ENCODE measurements at places on chromosomes 12 and 14.
A peak's percentile ranks its signal among the peaks of the same experiment; 100 is the strongest.

DNA sequence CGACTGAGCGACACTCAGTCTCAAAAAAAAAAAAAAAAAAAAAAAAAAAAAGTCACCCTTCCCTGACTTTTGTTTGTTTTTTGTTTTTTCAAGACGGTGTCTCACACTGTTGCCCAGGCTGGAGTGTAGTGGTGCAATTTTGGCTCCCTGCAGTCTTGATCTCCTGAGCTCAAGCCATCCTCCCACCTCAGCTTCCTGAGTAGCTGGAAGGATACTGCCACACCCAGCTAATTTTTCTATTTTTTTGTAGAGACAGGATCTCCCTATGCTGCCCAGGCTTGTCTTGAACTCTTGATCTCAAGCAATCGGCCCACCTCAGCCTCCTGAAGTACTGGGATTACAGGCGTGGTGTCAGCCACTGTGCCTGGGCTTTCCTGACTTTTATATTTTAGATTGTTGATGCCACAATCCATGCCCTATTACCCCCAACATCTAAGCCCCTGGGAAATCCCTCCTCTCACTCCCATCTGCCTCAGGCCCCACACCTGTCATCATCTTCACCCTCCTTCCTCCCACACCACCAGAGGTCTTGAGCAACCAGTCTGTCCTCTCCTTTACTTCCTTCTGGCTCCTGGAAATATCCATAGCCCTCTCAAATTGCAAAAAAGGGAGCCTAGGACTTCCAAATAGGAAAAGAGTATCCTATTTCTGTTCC is 7.8 kb downstream of the IKZF4 start:
- no peak for DNase-seq

DNA sequence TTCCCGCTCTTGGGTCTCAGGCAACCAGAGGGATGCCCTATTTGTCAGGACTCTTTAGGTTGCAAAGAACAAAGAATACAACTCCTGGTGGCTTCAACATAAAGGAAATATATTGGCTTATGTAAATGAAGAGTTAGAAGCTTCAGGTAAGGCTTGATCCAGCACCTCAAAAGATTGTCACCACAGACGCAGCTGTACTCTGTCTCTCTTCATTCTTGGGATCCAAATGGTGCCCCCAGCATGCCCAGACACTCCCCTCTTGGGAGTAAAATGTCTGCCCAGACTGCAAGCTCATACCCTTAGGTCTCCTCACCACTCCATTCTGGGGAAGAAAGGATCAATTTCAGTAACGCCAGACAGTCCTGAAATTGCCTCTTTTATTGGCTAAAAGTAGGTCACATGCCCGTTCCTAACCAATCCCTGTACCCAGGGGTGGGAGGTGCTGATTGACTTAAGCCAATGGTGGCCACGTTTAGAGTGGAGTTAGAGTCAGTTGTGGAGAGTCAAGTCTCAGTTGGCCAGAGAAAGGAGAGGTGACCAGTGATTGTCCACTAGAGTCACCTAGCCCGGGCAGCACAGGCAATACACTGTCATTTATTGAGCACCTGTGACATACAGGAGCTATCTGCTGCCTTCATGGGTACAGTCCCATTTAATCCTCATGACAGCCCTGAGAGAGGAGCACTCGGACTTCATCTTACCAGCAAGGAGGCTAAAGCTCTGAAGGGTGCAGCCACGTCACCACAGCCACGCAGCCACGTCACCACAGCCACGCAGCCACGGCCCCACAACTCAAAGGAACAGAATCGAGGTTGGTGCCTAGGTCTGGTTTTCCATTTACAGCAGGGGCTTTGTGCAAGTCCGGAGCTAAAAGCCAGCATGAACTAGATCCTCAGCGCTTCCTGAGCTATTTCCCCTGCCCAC is 19.7 kb upstream of the BEGAIN start:
- DNase-seq = no peak

DNA sequence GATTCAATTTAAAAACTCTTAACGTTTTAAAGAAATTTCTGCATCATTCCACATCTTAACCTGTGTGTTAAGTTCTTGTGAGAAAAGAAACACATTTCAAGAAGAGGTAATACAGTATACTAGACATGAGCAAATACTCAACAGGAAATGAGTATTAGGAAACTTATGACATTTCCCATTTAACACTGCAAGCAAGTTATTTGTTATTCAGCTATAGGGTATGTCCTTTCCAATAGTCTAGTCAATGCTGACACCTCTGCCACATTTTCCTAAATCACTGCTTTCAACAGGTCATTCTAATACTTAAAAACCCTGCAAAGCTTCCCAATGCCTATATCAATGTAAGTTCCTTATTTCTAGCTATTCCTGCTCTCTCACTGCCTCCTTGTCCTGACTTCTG is 93.1 kb downstream of the DDHD1 start:
- no peak for DNase-seq

- no peak for DNase-seq
These were observed 135.9 kb downstream of the DUSP6 start for GRCh38 chr12:89216211-89216952.

DNA sequence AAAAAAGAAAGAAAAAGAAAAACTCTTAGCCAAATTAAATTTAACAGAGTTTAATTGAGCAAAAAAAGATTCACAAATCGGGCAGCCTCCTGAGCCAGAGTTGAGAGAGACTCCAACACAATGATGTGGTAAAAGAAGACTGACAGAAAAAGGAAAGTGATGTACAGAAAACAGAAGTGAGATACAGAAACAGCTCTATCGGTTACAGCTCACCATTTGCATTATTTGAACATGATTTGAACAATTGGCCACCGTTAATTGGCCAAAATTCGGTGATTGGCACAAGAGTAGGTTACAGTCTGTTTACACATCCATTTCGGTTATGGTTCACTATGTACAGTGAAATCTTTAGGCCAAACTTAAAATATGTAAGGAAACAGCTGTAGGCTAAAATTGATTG is 117.7 kb downstream of the SPTSSA start:
- DNase-seq = no peak

DNA sequence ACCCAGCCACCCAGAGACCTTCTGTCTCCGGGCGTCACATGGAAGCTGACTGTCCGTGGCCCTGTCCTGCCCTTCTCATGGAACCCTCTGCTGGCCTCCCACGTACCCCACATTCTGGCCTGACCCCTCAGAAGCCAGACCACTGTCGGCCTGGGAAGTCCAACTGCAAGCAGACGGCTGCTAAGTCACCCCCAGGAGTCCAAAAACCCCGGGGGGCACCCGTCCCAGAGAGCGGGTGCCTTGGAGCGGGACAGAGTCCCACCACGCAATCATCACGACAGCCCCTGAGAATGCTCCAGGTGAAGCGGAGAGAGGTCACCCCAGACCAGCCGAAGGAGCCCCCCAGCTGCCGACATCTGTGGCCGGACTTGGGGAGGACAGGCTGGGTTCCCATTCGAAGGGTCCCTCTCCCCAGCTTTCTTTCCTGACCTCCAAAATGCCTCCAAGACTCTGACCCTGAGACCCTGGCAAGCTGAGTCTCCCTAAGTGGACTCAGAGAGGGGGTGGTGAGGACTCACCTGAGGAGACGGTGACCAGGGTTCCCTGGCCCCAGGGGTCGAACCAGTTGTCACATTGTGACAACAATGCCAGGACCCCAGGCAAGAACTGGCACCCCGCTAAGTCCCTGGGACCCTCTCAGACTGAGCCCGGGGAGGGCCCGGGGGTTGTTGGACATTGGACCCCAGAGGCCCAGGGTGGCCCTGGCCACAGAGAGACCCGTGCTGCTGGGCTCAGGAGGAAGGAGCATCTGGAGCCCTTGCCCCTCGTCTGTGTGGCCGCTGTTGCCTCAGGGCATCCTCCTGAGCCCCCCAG is 337.1 kb downstream of the TMEM121 start:
- DNase-seq = no peak

DNA sequence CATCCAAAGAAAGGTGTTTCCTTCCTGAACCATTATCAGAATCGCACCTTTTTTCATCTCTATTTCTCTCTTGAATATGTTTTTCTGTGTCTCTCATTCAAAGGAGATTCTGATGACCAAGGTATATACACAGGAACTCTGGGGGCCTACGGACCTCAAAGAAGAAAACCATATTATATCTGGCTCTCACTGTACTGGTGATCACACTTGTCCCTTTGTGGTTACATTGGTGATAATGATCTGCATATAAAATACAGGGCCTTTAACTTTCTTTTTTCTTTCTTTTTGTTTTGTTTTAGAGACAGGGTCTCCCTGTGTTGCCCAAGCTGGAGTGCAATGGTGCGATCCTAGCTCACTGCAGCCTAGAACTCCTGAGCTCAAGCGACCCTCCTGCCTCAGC is 185.2 kb upstream of the AMIGO2 start:
- DNase-seq = no peak

DNA sequence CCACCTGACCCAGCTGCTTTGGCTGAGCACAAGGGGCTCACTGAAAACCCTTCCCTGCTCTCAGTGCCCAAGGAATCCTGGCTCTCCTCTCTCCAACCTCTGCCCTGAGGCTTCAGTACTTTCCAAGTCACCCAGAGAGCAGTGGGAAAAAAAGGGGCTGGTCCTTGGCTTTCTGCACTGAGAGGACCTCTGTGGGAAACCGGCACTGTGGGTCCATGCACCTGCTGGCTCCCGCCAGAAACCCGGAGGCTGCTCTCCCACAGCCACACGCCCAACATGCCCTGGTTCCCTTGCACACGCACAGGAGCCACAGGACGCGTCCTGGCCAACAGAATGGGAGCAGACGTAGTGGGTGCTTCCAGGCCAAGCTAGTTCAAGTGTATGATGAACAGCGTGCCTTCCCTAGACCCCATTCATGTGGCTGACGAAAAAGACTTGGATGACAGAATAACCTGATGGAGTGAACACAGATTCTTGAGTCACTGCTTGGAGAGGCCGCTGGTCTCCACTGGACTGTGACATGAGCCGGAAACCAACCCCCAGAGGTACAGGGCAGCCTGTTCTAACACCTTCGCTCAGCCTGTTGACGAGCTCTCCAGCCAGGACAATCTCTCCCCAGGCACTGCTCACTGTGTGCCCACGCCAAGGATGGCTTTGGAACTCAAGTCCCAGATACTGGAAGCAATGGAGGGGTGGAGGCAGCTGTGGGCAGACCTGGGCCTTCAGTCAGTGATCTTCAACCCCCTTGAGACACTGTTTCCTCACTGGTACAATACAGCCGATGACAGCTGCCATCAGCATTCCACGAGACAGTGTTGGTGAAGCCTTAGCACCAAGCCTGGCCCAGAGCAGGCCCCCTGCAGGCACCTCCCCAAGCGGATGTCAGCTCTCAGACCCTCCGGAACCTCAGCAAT is 87.7 kb downstream of the ITPK1 start:
- DNase-seq = no peak

GRCh38 chr12:29159661-29160060 is 10.6 kb downstream of the FAR2 start:
- DNase-seq = no peak

GRCh38 chr12:110436231-110436630 is 13.9 kb downstream of the ARPC3 start:
- no peak for DNase-seq

- DNase-seq = no peak
These were observed 654 bp upstream of the SUPT16H start for GRCh38 chr14:21384494-21384851.

DNA sequence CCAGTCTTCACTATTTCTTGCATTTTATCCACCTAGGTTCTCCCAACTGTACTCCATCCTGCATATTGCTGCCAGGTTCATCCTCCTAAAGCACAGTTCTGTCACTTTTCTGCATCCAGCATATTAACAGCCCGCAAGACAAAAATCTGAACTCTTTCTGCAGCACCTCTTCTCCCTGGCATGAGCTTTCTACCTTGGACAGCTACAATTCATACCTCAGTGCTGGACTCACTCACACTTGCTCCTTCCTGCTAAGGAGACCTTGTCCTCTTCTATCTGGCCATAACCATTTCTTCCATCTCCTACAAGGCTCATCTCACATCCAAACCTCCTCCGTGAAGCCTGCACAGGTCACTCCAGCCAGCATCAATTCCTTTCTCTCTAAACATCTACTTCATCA is 170.1 kb upstream of the GRIP1 start:
- no peak for DNase-seq

DNA sequence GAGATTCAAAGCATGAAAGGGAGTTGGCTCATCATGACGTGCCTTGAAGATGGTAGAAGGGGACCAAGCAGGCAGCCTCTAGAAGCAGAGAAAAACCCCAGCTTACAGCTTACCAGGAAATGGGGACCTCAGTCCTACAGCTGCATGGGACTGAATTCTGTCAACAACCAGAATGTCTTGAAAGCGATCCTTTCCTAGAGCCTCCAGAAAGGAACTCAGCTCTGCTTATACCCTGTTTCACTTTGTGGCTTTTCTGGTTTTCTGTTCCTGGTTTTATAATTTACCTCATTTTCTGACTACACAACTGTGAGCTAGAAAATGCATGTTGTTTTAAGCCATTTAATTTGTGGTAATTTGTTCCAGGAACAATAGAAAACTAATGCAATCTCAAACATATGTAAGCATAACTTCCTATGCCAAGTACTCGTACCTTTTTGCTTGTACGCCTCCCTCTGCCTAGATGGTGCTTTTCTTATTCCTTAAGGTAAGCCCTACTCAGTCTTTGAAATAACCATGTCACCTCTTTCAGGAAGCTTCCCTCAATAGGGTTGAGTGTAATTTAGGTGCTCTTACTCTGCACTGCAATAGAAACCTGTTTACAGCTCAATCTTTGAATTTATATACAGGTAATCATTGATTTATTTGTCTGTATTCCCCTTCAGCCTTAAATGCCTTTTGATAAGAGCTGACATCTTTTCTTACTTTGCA is 348.8 kb downstream of the TMEM117 start:
- no peak for DNase-seq

DNA sequence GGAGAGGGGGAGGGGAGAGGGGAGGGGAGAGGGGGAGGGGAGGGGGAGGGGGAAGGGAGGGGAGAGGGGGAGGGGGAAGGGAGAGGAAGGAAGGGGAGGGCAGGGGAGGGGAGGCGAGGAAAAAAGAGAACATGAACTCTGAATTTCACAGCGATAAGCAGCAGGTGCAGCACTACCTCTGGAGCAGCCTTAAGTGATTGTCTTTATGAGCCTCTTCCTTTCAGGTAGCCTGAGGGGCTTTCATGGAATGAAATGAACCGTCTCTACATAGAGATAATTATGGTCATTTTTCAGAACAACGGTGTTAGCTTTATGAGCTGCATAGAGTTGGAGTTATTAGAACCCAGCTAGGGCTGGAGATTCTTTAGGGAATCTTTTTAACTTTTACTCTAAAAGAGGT is 18.1 kb upstream of the PTCSC3 start:
- DNase-seq = peak; percentile 21

GRCh38 chr14:49641697-49642129 is 6.7 kb upstream of the DNAAF2 start:
- no peak for DNase-seq
